ENCODE measurements at places on chromosomes 3 and 15. TPM values are rescaled to one million over a fixed set of nuclear protein-coding genes. Genes with fewer than 3 reads are reported as not detected.

The CLDND1 gene
- polyA plus RNA-seq = 146 TPM

DNA sequence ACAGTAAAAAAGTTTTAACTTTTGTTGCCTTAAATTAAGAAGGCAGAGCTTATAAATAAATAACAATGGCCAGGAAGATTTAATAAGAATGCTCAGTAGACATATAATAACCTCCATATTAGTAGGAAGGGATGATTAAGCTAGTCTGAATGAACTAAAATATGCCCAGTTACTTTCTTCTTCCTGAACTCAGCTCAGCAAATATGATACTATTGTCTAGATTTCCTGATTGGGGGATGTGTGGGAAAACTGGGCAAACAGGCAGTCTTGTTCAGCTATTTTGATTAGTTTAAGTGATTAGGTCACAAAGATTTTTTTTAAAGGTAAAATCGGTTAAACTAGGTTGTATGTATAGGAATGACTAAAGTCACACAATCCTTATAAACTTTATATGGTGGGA, 167.2 kb upstream of the SLC2A2 start:
- no peak for DNase-seq

DNA sequence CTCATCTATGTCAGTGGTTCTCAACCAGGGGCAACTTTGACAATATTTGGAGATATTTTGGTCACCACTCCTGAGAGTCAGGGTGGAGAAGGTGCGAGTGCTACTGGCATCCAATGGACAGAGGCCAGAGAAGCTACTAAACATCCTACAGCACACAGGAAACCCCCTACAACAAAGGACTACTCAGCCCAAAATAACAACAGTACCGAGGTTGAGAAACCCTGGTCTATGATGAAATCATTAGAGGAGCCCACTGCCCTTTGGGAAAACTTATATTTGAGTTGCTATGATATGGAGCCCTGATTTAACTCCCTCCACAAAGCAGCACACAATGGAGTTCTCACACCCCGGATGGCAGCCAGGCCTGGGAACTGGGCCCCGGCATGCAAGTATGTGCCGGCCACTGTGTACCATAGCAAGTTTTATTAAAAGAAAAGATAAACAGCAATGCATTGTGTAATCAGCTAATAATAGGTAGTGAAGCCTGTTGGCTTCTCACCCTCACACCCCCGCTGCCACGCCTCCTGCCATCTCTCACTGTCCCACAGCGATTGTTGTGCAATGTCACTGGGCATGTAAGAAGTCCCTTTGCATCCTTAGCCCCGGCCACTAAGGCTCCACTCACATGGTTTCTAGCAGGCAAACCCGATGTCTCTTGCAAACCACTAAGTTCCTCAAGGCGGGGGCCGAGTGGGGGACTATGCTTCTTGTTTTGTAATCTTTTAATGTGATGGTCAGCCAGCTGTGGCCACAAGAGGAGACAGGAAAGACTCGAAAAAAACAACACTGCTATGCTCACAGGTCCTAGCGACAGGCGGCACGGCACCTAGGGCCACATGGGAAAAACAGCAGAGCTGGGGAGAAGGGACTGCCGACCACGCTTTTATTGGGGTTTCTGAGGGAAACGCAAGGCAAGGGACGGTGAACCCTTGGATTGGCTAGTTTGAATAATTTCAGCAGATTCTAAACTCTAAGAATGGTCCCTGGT, 110.0 kb downstream of the AQP9 start:
- DNase-seq = no peak

The SPESP1 gene
- 6.9 TPM for polyA plus RNA-seq

The CYP1A2 gene
- 0.06 TPM for polyA plus RNA-seq

The MTMR10 gene
- 55.9 TPM for polyA plus RNA-seq

The VWA5B2 gene
- 1.1 TPM for polyA plus RNA-seq

GRCh38 chr3:87895983-87896382, 162.8 kb downstream of the CGGBP1 start:
- no peak for DNase-seq

DNA sequence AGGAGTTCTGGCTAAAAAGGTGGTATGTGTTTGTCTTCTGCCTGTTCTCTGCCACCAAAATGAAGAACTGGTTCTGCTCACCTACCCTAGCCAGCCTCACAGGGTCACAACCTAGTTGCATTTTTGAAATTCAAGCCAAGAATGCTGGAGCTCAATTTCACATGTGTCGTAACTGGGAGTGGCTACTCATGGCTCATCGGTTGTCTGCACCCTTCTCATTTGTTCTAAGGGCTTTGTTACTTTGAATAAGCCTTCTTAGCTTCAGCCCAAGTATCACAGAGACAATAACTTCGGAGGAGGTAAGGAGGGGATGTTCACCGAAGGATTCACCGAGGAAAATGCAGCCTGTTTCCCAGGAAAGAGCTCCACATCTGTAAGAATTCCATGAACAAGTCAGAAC, 134.3 kb upstream of the RARB start:
- DNase-seq = no peak

DNA sequence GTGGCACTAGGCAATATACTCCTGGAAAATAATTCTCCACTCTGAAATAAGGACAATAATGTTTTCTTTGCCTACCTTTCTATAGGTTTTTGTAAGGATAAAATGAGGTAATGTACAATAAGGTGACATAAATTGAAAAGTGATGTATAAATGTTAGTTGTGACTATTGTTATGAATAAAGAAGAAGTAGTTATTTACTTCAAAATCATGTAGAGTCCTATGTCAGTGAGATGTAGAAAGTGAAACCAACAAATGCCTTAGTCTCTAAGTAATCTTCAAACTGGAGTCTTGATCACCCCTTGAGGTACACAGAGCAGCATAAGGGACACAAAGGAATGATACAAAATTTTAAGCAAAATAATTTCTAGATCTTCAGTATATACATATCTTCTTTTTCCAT, 60.3 kb upstream of the TP63 start:
- no peak for DNase-seq

All from left renal pelvis (tissue), 4 donors.